ENCODE measurements at places on chromosomes 1 and 21.

DNA sequence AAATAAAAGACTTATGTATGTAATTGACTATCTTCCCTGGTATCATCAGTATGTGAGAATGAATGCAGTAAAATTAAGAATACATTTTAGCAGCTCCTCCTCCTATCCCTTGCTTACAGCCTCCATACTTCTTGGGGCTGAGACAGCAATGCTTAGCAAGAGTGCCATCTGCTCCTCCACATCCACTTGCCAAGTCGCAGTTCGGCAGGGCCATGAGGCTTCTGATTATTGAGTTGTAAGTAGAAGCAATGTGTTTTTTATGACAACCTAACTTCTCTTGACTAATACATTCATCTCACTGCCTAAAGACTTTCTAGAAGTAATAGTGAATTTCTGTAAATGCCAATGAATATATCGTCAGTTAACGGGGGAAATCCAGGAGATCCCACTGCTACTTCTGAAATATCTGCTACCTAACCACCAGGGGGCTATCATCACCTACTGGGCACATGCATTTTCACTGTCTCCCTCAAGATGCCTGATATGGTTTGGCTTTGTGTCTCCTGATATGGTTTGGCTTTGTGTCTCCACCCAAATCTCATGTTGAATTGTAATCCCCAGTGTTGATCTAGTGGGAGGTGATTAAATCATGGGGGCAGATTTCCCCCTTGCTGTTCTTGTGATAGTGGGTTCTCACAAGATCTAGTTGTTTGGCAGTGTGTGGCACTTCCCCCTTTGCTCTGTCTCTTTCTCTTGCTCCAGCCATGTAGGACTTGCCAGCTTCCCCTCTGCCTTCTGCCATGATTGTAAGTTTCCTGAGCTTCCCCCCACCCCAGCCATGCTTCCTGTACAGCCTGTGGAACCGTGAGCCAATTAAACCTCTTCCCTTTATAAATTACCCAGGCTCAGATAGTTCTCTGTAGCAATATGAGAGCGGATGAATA is 59.6 kb downstream of the EXTL2 start:
- no peak for DNase-seq

DNA sequence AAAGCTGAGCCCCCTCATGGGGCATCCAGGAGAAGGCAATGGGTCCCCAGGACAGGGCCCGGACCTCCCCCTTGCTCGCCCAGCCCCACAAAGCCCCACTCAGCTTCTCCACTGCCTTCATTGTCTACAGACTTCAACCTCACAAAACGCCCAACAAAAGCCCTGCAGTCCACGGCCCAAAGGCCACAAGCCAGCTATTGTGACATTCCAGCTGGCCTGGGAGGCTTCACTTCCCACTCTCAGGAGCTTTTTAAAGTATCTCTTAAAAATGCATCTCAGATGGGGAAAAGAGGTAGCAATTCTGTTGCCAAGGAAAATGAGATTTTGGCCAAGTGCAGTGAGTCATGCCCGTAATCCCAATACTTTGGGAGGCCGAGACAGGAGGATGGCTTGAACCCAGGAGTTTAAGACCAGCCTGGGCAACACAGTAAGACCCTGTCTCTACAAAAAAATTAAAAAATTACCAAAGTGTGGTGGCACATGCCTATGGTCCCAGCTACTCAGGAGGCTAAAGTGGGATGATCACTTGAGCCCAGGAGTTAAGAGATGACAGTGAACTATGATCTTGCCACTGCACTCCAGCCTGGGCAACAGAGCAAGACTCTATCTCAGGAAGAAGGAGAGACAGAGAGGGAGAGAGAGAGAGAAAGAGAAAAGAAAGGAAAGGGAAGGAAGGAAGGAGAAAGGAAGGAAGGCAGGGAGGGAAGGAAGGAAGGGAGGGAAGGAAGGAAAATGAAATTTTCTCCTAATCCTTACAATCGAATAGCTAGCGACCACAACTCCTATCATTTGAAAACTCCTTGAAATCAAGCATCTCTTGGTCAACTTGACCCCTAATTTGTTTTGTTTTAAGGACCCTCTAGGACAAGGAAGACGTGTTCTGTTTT is 31.4 kb upstream of the TARDBP start:
- no peak for DNase-seq

GRCh38 chr1:212313616-212314015 is 28.4 kb downstream of the PPP2R5A start:
- DNase-seq: no peak

GRCh38 chr21:39057121-39057520 is 126.1 kb downstream of the PSMG1 start:
- DNase-seq: no peak

- DNase-seq: no peak
Measured at GRCh38 chr1:173017792-173018191, 32.9 kb downstream of the TNFSF18 start.

DNA sequence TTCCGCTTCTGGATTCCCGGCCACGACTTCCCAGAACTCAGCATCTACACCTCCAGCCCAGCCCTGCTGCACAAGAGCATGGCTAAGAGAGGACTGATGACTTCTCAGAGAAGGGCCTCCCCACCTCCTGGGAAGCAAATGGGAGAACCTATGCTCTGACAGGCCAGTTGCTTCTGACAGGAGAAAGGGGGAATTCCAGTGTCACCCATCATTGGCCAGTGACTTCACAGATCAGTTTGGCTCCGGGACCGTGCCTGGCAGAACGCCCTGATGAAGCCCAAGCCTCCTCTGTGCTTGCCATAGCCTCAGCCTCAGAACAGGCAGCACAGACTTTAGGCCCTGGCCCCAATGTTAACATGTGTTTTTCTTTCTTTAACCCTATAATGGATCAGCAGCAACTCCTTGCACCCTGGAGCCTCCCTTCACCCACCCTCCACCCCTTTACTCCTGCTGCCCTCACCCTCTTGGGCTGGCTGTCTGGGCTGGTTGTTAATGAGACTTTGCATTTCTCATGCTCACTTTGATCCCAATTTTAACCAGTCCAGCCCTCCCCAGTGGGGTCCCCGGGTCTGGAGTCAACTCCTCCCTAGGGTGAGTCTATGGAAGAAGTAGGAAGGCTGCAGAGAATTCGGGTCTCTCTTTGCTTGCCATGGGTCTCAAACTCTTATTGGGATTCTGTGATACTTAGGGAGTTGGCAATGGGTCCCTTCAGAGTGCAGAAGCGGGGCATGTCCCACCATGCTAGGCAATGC is 42.7 kb upstream of the SLC30A1 start:
- no peak for DNase-seq

DNA sequence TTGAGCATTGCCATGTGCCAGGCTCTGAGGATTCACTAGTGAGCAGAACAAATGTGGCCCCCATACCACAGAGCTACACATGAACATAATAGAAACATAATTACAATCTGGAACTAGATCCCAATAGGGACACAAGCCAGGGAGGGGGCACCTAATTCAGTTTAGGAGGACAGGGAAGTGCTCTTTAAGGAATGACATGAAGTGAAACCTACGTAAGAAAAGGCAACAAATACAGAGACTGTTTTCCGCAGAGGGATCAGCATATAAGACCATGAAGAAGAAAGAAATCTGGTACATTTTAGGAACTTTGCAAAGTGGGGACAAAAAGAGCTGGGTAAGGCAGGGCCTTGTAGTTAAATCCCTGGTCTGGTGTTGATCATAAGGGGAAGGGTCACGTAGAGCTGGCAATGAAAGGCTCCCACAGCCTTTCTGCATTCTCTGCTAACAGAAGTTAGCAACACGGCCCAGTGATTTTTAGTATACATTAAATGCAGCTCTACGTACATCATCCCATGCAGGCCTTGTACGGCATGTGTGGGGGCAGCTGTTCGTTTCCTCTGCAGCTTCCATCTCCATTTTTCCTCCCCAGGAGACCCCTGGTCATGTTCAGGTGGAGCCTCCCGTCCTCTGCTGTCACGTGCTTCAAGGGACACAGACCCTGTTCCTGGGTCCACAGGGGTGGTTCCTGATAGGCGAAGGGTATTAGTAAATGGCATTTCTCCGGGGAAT is 26.8 kb upstream of the SLC30A1 start:
- no peak for DNase-seq

GRCh38 chr21:35853321-35854239 is 206.7 kb downstream of the SETD4 start:
- no peak for DNase-seq

- DNase-seq: no peak
Measured at GRCh38 chr1:79262745-79263258, 256.3 kb upstream of the ADGRL4 start.

- no peak for DNase-seq
Measured at GRCh38 chr1:179968284-179968993, 13.8 kb downstream of the CEP350 start.

GRCh38 chr1:172585348-172585747 is 52.4 kb downstream of the SUCO start:
- no peak for DNase-seq

GRCh38 chr1:220747437-220748088 is 559 bp upstream of the MTARC2 start:
- no peak for DNase-seq

- DNase-seq: no peak
Measured at GRCh38 chr1:214155987-214156625, 124.9 kb upstream of the SMYD2 start.

- DNase-seq: no peak
Measured at GRCh38 chr1:183777328-183777727, 27.6 kb upstream of the RGL1 start.

- no peak for DNase-seq
Measured at GRCh38 chr1:184379111-184379752, 7.6 kb upstream of the C1orf21 start.

DNA sequence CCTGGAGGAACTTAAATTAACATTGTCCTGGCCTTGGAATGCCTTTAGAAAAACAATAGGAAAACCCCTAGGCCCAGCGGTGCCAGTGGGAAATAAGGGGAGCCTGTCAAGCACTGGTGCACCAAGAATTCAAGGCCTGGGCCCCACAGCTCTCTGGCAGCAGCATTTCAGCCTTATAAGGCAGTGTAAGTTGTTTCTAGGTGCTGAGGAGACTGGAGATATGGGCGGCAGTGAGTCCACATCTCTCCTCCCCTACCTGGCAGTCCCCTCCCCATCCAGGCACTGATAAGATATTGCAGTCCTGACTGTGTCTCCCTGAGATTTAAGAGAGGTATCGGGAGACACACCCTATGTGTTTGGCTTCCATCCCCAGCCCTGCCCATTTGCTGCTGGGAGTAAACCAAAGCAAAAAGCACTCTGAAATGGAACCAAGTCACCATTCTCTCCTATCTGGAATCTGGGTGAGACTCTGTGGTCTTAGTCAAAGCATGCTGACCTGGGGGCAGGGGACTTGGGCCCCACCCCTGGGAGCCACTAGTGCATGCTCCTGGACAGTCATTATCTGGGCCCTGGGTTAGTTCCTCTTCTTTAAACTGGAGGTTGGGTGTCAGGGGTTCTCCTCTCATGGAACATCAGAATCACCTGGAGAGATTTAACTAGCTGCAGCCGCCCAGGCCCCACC is 30.5 kb downstream of the DEGS1 start:
- no peak for DNase-seq

DNA sequence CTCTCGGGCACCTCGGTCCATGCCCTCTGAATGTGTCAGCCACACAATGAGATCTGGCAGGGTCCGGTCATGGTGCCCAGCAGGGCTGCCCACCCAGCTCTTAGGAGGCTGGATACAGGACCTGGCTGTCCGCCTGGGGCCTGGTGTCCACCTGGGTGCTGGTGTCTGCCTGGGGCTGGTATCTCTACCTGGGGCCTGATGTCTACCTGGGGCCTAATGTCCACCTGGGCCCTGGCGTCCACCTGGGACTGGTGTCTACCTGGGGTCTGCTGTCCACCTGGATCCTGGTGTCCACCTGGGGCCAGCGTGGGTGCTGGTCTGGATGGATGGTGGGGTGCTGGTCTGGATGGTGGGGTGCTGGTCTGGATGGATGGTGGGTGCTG is 45.1 kb upstream of the ACTRT2 start:
- no peak for DNase-seq

- DNase-seq: no peak
Measured at GRCh38 chr21:25220169-25220568, 387.1 kb downstream of the MRPL39 start.

DNA sequence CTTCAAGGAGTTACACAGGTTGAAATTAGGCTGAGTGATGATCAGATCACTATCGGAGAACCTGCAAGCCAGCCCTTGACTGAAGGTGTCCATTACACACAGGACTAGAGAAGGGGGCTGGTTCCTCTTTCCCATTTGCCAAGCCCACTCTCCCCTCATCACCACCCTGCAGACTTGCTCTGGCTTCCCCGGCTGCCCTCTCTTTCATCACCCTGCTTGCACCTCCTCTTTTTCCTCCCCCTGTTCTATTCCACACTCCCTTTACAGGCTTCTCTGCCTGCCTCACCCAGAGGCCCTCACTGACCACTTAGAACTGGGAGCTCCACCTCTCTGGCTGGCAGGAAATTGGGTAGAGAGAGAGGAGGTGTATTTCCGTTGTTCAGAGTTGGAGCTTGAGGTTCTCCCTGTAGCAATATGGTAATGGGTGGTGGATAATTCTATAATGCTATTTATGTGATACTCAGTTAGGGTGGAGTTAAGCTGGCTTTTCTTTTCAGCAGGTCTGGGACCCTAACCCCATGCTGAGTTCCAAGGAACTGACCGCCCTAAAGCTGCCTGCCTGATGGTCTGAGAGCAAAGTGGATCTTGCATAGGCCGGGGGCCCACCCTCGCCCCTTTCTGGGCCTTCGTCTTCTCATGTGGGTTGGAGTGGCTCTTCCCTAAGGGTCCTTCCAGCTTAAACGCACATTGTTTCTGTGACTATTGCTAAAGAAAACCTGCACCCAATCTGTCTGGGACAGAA is 111.8 kb upstream of the ADAR start:
- no peak for DNase-seq

- DNase-seq: no peak
Measured at GRCh38 chr1:162380061-162380846, 1.3 kb upstream of the C1orf226 start.

DNA sequence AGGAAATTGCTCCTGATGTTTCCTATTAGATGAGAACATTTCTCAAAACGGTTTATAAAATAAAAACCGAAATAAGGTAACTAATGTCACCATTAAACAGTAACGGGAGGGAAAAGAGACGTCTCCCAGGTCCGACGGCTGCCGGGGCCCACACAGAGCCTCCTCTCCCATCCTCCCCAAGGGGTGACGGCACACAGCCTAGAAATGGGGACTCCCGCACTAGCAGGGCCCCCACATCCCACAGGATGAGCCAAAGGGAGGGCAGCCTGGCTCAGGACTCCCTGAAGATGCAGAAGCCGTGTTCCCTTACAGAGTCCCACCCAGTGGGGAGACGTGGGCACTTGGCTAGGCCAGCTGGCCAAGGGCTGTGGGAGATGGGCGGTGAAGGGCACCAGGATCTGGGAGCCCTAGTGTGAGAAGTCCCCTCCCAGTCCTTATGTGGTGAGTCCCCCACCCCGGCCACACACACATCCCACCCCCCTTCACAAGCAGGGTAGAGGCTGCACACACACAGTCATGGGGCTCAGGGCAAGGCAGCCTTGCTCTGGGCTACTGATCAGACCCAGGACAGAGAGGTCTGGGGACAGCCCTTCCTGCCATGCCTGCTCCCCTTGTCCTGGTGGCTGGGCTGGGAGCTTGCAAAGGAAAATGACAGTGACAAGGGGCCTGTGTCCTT is 3.3 kb downstream of the KRTAP10-3 start:
- no peak for DNase-seq

GRCh38 chr1:156246781-156247459 is 936 bp downstream of the PAQR6 start:
- DNase-seq: no peak

Data from activated CD4-positive, alpha-beta memory T cell treated with anti-CD3 and anti-CD28 coated beads for 36 hours (primary cell).